ENCODE measurements at places on chromosomes 2 and 18.

- no peak for DNase-seq
Observed at GRCh38 chr2:128322715-128323554, 4.3 kb upstream of the HS6ST1 start.

DNA sequence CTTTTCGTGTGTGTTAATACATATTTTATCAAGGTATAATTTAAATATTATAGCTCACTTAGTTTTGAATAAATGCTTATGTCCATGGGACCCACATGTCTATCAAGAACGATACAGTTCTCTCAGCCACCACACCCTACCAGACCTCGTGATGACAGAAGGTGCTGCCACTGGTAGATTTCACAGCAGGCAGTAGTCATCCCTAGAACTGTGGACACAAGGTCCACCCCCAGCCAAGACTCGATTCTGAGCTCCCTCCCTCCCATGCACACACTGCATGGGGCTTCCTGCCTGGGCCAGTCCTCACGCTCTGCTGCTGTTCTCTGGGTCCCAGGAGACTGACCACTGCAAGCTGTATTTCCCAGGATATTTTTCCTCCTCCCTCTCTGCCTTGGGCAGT, 26.5 kb upstream of the CREB1 start:
- no peak for DNase-seq

- no peak for DNase-seq
Observed at GRCh38 chr18:13735681-13736080, 9.2 kb downstream of the RNMT start.

DNA sequence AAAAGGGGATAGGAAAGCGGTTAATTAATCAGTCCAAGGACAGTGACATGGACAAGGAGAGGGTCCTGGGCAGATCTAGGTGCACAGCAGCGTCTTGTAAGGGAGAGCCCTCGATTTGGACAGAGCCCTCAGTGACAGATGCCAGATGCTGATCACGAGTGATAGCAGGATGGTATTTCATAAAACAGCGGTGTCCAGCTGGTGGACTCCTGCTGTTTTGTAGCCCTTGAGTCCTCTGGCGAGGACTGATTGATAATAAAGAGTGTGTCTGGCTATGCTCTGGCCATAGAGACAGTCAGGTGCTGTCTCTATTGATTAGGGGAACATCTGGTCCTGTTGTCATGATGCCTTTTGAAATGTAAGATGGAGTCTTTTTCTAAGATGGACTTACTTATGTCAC, 180.7 kb downstream of the NCK2 start:
- no peak for DNase-seq
